ENCODE measurements at places on chromosomes 7 and 10.

GRCh38 chr10:71527135-71527534 is 130.4 kb downstream of the CDH23 start:
- DNase-seq: no peak

- DNase-seq: no peak
These were observed 31.0 kb downstream of the CHST15 start for GRCh38 chr10:124062390-124062789.

- DNase-seq: peak; percentile 17
These were observed 201.7 kb upstream of the ADARB2 start for GRCh38 chr10:1939016-1939415.

GRCh38 chr7:40332516-40332915 is 197.7 kb downstream of the SUGCT start:
- no peak for DNase-seq

DNA sequence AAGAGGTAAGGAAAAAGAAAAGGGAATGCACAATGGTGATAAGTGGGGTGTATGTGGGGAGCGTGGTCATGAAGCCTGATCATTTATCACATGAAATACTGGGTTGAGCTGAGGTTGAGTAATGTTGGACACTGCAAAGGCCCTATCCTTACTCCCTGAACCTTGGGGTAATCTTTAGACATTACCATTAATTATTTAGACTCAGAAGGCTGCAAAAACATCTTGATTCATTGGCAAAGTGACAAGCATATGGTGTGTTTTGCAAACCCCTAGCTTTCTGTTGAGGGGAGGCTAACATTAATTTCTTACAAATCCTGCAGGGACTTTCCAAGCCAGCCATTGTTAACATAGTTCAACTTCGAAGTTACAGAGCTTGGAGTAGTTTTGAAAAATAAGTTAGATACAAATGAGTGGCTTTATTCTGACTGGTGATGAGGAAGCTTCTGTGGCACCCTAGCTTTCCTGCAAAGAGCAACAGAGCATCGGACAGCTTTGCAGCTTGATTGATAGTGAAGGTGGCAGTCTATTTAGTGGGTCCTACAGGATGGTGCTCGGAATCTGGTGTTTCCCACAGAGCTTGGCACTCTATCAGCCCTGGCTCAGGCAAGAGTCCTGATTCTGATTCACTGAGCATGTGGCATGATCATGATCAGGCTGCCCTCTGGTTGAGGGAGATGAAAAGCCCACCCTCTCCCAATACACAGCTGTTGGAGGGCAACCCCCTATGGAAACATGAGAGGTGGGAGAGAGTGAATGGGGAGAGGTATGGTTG is 153.7 kb upstream of the NPVF start:
- no peak for DNase-seq

- DNase-seq: no peak
These were observed 326.3 kb upstream of the BMPER start for GRCh38 chr7:33578881-33579672.

- DNase-seq: no peak
These were observed 161.5 kb upstream of the SH2B2 start for GRCh38 chr7:102125127-102125596.

- DNase-seq: no peak
These were observed 45.0 kb downstream of the TNS3 start for GRCh38 chr7:47536661-47537611.

DNA sequence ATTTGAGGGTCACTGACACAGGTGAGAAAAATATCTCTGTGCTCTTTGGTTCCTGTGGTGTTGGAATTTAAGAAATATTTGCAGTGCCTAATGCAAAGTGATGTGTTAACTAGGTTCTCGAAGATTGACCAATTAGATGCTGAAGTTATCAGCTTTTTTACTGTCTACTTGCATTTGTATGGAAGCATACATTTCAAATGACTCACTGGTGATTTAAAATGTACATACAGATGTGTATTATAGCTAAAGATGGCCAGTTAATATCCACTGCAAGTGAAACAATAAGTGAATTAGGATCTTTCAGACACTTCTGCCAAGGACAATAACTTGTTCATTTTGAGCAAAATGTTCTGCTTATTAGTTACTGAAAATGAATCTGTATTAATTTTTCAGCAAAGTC is 205.0 kb downstream of the FANK1 start:
- no peak for DNase-seq

DNA sequence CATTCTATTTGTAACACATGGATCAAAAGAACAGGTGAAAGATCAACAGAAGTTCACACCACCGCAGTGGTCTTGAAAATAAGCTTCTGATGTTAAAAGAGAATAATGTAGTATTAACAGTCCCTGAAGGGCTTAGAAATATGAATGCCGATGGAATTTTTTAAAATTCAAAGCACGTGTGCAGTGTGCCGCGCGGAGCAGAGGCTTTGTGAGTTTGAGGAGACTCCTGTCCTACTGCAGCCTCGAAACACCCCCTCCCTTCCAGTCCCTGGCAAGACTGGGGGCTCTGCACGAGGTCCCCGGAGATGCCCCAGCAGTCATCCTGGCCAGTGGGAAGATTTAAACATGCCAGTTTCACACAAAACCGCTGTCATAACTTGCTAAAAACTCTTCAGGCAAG is 196.6 kb downstream of the DIP2C start:
- no peak for DNase-seq

- peak; percentile 8 for DNase-seq
These were observed 5.7 kb downstream of the BLVRA start for GRCh38 chr7:43764039-43764761.

- DNase-seq: no peak
These were observed 898.6 kb downstream of the LRMDA start for GRCh38 chr10:76329891-76330575.

GRCh38 chr7:76358481-76359110 is at the start of gene YWHAG:
TSS of gene YWHAG (minus strand) at chr7:76358991. CDS start at chr7:76358808, 183 bp downstream.
- peak; percentile 63 for DNase-seq

- DNase-seq: no peak
These were observed 26.7 kb downstream of the GNA12 start for GRCh38 chr7:2817456-2817855.

GRCh38 chr7:102836191-102836919 is 76.4 kb upstream of the LRRC17 start:
- DNase-seq: no peak

- DNase-seq: no peak
These were observed 2.0 kb downstream of the REPIN1 start for GRCh38 chr7:150370612-150371071.

GRCh38 chr7:144122876-144123275 is at the start of gene OR2A14:
TSS of gene OR2A14 (plus strand) at chr7:144123176. CDS start at chr7:144129113, 5,937 bp downstream.
- DNase-seq: no peak

DNA sequence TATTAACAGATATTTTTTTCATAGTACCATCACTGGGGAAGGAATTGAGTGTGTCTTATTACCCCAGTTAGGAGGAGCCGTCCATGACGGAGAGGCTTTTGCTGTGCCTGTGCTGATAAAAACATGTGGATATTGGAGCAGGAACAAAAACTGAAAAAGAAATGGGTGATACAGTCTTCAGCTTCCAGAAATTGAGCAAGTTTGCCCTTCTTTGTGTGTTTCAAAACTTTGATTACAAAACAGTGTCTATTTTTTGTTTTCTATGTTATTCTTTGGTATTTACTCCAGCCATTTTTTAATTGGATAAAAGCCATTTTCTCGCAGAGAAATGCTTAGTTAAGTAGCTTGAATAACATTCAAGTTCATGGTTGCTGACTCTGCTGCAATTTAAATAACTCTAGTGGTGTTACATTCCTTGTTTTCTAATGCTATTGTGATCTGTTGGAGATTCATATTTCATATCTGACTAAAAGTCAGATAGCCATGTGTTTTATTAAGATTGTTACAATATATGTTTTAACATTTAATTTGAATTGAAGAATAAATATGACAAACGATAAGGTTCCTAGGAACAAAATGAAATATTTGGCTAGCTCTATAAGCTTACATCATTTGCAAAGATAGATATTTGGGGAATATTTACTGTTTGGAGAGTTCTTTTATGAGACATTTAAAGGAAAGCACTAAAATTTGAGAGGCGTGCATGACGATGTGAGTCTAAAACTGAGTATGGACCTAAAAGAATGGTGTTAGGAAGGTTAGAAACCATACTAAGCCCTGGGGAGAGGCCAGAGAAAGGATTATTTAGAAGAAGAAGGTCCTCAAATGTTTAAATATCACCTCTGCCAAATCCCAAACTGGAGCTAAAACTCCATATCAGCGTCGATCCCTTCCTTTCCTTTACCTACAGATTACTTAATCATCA is 747.3 kb upstream of the CELF2 start:
- no peak for DNase-seq

- DNase-seq: no peak
These were observed 51.1 kb upstream of the IL6 start for GRCh38 chr7:22675917-22676343.

DNA sequence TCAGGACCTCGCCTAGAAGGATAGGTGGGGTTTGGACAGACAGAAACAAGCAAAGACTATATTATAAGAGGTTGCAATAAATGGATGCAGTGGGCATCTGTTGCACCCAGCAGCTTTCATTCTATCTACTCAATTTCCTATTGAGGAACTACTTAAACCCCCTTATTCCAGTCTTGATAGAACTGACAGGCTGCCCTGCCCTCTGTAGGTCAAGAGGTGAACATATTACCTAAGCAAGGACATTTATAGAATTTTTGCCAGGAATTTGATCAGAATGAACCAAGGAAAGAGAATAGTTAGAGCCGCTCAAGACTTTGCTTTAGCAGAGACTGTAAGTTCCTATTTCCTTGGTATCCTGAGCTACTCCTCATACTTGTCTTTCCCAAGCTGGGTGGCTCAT is 9.5 kb downstream of the VTI1A start:
- no peak for DNase-seq

- no peak for DNase-seq
These were observed 287.3 kb upstream of the SP4 start for GRCh38 chr7:21140622-21141021.

DNA sequence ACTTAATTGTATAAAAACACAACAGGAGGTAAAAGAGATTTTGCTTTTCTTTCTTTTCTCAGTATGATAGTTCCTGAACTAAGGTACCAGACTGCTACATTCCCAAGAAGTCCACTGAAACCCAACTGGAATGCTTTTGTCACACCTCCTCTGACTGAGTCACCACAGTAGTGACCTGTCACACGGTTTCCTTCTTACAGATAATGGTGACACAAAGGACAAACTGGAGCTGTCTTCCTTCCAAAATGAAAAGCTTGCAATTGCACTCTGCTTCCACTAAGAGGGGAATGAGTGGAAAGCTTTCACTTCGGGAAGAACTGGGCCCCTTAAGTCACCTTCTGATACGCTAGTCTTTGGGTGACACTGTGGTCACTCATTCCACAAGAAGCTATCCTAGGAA is 122.2 kb downstream of the KMT2E start:
- no peak for DNase-seq

GRCh38 chr7:25926009-25926408 is 226.0 kb upstream of the NFE2L3 start:
- no peak for DNase-seq

DNA sequence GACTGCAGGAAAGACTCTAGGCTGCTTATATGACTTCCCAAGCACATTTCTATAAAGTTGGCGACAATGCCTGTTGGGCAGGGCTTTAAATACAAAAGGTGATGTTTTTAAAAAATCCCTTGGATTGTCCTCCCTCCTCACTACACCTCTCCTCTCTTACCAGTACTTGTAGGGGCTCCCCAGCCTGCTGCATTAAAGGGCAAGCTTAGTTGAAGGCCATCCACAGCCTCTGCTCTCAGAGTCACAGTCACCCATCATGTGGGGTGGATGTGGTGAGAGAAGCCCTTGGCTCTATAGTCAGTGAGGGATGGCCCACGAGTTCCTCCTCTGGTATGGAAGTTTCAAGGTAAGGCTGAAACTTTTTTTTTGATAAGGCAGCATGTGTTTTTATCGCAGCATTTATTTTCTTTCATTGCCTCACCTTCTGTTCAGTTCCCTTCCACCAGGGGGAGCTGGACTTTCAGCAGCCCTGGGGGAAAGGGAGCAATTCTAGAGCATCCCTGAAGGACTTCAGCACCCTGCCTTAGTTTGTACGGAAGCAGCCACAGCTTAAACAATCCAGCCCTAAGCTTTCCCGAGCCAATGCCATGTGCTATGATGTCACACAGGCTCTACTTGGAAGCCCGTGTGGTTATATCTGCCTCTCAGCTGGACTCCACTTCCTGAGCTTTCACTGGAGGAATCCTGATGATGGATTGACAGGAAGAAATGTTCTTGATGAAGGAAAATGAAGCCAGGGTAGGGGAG is 131.9 kb downstream of the CALCR start:
- DNase-seq: peak; percentile 1

- no peak for DNase-seq
These were observed 22.2 kb upstream of the CNTNAP2 start for GRCh38 chr7:146094356-146094755.

DNA sequence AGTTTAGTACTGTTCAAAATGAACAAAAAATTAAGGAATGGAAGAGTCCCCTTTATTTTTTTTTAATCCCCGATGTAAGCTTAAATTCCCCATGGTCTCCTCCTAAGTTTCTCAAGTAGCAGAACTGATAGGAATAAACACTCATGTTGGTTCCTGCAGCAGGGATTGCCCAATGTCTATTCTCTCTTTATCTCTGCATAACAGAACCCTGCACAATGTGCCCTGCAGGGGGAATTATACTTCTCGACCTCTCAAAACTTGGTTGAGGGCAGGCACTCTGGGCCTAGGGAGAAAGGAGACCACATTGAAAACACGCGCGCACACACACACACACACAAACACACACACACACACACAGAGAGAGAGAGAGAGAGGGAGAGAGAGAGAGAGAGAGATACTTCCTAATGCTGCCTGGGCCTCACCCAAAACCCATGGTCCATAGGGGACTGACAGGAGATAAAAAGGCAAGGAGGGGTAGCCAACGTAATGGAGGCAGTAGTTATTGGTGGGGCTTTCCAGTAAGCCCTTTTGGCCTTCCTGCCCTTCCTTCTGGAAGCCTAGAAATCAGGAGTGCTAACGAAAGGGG is 22.7 kb downstream of the JAZF1 start:
- no peak for DNase-seq

- no peak for DNase-seq
These were observed 6.1 kb downstream of the NRCAM start for GRCh38 chr7:108450160-108450559.

GRCh38 chr7:148211740-148212151 is 378.8 kb upstream of the C7orf33 start:
- no peak for DNase-seq

DNA sequence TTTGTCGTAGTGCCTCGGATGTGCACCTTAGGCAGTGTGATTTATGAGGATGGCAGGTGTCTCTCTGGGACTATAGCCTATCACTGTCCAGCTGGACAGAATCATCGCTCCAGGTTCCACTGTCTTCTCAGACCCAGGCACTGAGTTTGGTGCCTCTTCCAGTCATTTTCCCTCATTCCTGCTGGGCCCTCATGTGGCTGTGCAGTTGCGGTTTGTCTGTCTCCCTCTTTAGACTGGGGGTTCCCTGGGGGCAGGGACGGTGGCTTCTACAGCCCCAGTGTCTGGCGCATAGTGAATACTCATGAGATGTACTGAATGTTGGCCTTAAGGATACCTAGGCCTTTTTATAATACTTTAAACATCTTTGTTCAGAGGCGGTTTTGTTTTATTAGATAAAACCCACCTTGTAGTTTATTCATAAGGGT is 28.9 kb downstream of the CCM2 start:
- DNase-seq: no peak

DNA sequence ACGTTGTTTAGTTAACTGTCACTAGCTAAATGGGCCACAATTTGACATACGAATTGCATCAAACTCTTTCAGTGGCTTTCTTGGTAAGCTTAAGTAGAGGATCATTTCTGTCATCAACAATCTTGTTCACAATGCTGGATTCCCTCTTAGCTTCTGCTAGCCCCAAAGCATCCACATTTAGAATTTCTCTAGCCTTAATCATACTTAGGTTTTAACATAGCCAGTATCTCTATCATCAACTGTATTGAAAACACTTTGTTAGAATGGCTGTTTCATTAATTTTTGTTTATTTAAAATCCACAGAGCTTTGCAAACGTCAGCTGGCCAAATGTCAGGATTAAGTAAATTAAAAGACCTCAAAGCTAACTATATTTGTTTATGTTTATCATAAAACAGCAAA is 41.1 kb downstream of the ABRAXAS2 start:
- no peak for DNase-seq

Measured in activated CD8-positive, alpha-beta memory T cell treated with anti-CD3 and anti-CD28 coated beads for 1 hour (primary cell).